Esophagus muscularis mucosa (tissue), 4 donors: ENCODE measurements at places on chromosomes 1 and 21. TPM values are rescaled to one million over a fixed set of nuclear protein-coding genes. Genes with fewer than 3 reads are reported as not detected.
A peak's percentile ranks its signal among the peaks of the same experiment; 100 is the strongest.

C1QTNF12 gene
- not detected for total RNA-seq

TMEM240 gene
- 18.3 TPM for total RNA-seq

GRCh38 chr1:16260814-16261213 is 23.8 kb upstream of the CPLANE2 start:
- H3K4me1 ChIP-seq: peaks cover 12% of the 10 kb centered on the region
- H3K36me3 ChIP-seq: no peaks in the 10 kb centered on the region
- H3K4me3 ChIP-seq: no peak overlapping the region
- no peaks in the 10 kb centered on the region for H3K27me3 ChIP-seq
- DNase-seq: no peak
- peak overlapping the region; percentile 31 for H3K27ac ChIP-seq

- no peaks in the 10 kb centered on the region for H3K36me3 ChIP-seq
- H3K27ac ChIP-seq: no peak overlapping the region
- no peak for DNase-seq
- no peak overlapping the region for H3K4me3 ChIP-seq
- peaks cover 12% of the 10 kb centered on the region for H3K27me3 ChIP-seq
- H3K4me1 ChIP-seq: peaks cover 8% of the 10 kb centered on the region
Measured at GRCh38 chr1:202210385-202210784, 16.8 kb downstream of the LGR6 start.

- H3K4me3 ChIP-seq: no peak overlapping the region
- no peak overlapping the region for H3K27ac ChIP-seq
- H3K36me3 ChIP-seq: no peaks in the 10 kb centered on the region
- DNase-seq: no peak
- H3K27me3 ChIP-seq: no peaks in the 10 kb centered on the region
Measured at GRCh38 chr1:21966247-21967000, 10.4 kb upstream of the CELA3B start.

GRCh38 chr1:224333309-224333926 is 3.4 kb upstream of the NVL start:
- H3K36me3 ChIP-seq: no peaks in the 10 kb centered on the region
- no peak for DNase-seq
- peaks cover 17% of the 10 kb centered on the region for H3K4me1 ChIP-seq
- H3K27ac ChIP-seq: no peak overlapping the region
